AG08396 (cell line): ENCODE measurements at places on chromosomes 5 and 9.

DNA sequence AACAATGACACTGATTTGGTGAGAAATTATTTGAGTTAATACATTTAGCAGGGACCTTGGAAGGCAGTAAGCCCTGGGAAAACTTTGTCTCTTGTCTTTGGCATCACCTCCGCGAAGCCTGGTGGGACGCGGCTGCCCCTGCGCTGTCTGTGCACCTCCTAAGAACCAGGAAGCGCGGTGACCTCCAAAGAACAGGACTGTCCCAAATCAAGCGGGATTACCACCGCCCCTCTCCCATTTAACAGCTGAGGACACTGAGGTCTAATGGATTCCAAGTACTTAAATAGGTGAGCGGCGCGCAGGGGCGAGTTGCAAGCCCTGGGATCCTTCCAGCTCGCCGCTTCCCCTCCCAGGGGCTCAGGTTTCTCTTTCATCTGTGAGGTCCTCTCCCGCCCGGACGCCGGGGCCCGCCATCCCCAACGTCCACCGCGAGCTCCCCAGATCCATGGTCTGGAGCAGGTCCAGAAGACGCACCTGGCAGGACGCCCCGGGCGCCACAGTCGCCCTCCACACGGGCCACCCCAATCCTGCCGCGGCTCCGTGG is 432 bp downstream of the STARD4 start:
- DNase-seq, result peak; percentile 26

GRCh38 chr5:110058175-110058574 is 368.4 kb downstream of the MAN2A1 start:
- no peak for DNase-seq

DNA sequence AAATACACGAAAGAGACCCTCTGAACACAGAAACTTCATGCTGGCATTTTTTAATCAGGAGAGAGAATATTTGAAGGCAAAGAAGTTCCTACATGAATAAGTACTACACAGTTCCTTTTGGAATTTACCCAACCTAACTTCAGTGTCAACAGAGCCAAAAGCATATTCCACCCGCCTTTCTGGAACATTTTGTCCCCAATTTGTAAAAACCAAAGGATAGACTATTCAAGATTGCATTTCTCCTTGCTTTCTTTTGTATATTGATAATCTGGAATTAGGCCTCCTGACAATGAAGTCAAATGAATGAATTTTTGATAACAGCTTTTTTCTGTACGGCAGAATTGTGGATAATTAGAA is 39.4 kb upstream of the TRAF1 start:
- no peak for DNase-seq

DNA sequence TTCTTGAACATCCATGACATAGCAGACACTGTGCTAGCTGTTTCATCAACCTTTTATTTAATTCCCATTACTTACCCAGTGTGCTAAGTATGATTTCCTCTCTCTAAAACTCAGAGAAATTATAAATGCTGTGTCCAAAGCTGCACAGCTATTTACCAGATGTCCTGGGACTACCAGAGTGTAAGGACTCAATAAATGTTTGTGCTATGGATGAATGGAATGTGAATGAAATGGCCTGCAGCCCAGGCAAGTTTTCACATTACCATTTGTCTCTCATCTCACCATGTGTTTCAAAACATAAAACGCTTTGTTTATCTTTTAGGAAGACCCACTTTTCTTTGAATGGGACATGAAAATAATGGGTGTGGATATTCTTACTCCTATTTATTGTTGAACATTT is 96.2 kb downstream of the ARHGEF28 start:
- DNase-seq, result peak; percentile 32

DNA sequence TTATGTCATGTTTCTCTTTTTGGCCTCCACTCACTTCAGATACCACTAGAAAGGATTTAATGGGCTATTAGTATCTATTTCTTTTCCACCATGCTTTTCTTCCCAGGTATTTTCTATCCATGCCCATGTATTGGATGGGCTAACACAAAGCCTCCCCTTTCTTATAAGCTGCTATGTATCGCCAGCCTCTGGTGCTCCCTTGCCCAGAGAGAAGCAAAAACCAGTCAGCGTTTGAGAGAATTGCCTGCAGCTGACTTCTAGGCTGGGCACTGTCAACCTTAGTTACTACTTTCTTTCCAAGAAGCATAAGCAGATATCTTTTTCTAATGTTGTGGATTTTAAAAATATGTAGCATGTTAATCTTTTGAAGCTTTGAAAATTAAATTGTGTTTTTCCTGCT is 30.2 kb upstream of the HSPB3 start:
- DNase-seq, result no peak

DNA sequence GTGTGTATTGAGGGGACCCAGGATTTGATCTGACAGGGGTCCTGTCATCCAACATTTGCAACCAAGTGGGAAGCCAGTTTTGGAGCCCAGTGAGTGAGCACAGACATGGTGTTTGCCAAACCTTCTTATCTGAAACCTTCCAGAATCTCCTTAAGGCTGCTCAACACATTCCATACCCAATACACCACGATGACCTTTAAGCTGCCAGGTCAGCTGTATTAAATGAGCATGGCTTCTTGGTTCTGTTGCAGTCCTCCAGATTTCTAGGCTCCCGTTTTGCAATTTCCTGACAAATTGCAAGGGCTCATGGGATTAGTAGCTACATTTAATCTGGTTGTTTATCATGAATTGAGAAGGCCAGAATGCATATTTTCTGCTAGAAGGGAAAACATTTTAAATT is 124.2 kb upstream of the ATP10B start:
- no peak for DNase-seq

- no peak for DNase-seq
Observed at GRCh38 chr9:6634444-6634843, 11.1 kb downstream of the GLDC start.

- peak; percentile 85 for DNase-seq
Observed at GRCh38 chr9:136686794-136687711, at the start of gene AGPAT2. Gene AGPAT2 (minus strand): TSS chr9:136687457. CDS start chr9:136687357, 100 bp downstream.

DNA sequence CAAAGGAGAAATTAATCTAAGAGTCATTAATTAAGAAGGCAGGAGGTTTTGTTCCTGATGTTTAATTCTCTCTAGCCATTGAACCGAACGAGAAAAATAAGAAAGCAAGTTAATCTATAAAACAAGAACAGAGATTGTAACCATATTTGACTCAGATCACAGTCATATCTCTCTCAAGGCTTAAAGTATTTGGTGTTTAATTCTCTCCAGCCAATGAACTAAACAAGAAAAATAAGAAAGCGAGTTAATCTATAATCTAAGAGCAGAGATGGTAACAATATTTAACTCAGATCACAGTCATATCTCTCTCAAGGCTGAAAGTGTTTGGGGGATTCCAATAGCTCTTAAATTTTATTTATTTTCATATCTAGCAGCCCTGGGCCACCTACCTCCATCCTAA is 74.4 kb upstream of the SHISAL2B start:
- no peak for DNase-seq
